ENCODE measurements at places on chromosomes 5 and 9. TPM values are rescaled to one million over a fixed set of nuclear protein-coding genes. Genes with fewer than 3 reads are reported as not detected.
A peak's percentile ranks its signal among the peaks of the same experiment; 100 is the strongest.

DNA sequence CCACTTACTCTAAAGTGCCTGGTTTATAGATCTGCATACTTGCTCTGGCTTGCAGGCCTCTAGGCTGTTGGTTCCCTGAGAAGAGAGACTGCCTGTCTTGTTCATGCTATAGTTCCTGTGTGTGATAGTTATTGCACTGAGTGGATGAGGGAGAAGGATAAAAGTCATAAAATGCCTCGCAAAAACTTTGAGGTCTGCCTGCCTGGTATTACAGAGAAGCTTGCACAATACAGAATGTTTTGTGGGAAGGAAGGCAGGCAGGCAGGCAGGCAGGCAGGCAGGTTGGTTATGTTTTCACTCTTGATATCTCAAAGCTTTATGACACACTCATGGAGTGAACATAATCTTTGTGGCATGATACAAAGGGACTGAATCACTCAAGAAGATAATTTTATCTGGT is 287.1 kb downstream of the SLIT3 start:
- no peak for DNase-seq

DNA sequence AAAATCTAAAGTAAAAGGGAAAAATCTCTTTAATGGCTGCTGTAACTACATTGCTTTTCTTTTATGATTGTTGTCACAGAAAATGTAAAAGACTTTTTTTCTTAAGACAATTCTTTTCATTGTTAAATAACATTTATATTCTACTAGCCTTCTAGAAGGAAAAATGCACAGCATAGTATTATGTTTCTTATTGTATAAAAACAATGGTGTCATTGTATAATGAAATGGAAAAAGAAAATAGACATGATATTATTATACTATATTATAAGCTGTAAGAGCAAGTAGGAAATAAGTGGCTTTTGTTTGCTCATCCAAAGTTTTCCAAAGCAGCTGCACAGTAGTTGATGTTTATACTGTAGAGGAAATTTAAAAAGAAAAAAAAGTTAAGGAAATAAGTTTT is 1021.7 kb downstream of the EFNA5 start:
- no peak for DNase-seq

DNA sequence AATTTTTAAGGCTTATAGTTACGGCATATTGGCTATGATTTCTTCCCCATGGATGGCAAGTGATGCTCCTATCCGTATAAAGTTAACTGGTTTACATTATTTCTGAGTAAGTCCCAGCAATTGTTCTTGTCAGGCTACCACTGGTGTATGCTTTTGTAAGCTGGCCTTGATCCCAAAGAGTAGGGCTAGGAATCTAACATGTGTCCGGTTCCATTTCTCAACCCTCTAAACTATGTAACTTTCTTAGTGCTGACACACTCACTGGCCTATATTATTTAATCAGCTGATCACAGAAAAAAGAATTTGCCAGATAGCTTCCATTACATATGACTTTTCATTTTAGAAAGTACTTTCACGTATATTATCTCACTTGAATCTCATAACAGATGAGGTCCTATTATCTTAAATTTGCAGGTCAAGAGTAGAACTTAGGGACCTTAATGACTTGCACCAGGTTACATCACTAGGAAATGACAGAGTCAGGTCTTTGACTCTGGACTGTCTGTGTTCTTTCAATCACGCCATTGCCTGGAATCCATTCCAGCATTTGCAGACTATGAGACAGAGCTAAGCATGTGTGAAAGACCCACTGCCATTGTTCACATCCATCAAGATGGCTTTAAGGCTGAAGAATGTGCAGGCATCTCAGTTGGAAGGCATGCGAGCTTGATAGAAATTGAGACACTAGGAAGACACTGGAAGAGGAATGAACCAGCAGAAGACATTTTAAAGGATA is 362.9 kb downstream of the ARRDC3 start:
- DNase-seq, result no peak

GRCh38 chr5:148793261-148793660 is 33.1 kb upstream of the ADRB2 start:
- DNase-seq, result no peak

GRCh38 chr9:6543204-6543603 is 102.3 kb downstream of the GLDC start:
- DNase-seq, result no peak

NUTM2F gene
- not detected for polyA plus RNA-seq

PCDHB14 gene
- 1.8 TPM for polyA plus RNA-seq

DNA sequence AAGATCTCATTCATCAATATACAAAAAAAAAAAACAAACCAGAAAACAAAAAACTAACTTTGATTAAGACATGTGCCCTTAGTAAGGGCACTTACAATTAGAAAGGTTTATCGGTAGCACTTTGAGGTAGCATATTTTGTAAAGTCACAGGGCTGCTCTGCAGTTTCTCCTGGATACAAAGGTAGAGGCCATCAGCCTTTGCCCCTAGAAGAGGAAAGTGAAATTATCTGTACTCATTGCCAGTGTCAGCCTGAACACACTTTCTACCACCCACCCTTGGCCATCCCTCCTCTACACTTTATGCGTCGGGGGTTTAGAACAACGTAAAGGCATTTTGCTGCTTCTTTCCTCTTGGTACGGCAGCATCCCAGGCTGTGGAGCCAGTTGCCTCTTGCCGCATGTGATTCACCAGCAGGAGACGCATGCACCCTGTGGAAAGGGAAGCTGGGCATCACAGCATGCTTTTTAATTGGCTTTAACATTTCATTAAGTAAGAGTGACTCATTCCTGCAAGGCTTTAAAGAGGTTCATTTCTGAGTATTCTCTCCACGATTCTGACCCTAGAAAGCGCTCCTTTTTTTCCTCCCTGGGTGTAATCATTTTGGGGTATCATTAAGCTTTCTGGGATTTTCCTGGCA is 84.6 kb downstream of the CEMIP2 start:
- DNase-seq, result peak; percentile 54

DCAF12 gene
- polyA plus RNA-seq, result 98.5 TPM

CDH6 gene
- polyA plus RNA-seq, result 1.9 TPM

GRCh38 chr9:130232899-130233586 is 32.5 kb upstream of the HMCN2 start:
- peak; percentile 44 for DNase-seq

ZBTB26 gene
- 3.3 TPM for polyA plus RNA-seq

- no peak for DNase-seq
Measured at GRCh38 chr5:98397081-98397480, 376.4 kb upstream of the RGMB start.

- no peak for DNase-seq
Measured at GRCh38 chr5:111730659-111731382, 26.2 kb downstream of the NREP start.

GRCh38 chr9:15332939-15333338 is 25.9 kb upstream of the TTC39B start:
- no peak for DNase-seq

- peak; percentile 35 for DNase-seq
Measured at GRCh38 chr5:53123702-53124101, 14.1 kb upstream of the MOCS2 start.

- no peak for DNase-seq
Measured at GRCh38 chr5:74519161-74519571, 121.4 kb downstream of the ENC1 start.

NIPAL4 gene
- 4.3 TPM for polyA plus RNA-seq

DNA sequence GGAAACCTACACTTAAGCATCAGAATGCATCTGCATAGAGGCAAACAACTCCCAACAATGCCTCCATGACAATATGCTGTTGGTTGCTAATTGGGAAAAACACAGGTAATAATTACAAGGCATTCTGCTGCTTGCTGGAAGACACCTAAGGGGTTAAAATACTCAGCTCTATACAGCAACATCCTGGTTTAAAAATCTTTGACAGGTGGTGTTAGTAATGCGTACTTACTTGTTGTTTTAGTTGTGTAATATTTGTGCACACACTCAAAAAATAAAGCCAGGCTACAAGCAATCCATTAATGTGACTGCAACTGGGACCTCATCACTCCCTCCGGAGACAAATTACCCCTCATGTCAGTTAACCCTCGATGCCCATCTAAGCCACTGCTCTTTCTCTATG is 126.3 kb upstream of the ELL2 start:
- DNase-seq, result no peak

- DNase-seq, result no peak
Measured at GRCh38 chr5:36584009-36584875, 22.2 kb upstream of the SLC1A3 start.

GRCh38 chr5:129945774-129946270 is 41.6 kb downstream of the CHSY3 start:
- no peak for DNase-seq

- no peak for DNase-seq
Measured at GRCh38 chr9:78678877-78679276, 382.0 kb downstream of the PSAT1 start.

GRCh38 chr5:76604838-76605237 is 18.4 kb downstream of the F2RL2 start:
- no peak for DNase-seq

TSSK1B gene
- not detected for polyA plus RNA-seq

DNA sequence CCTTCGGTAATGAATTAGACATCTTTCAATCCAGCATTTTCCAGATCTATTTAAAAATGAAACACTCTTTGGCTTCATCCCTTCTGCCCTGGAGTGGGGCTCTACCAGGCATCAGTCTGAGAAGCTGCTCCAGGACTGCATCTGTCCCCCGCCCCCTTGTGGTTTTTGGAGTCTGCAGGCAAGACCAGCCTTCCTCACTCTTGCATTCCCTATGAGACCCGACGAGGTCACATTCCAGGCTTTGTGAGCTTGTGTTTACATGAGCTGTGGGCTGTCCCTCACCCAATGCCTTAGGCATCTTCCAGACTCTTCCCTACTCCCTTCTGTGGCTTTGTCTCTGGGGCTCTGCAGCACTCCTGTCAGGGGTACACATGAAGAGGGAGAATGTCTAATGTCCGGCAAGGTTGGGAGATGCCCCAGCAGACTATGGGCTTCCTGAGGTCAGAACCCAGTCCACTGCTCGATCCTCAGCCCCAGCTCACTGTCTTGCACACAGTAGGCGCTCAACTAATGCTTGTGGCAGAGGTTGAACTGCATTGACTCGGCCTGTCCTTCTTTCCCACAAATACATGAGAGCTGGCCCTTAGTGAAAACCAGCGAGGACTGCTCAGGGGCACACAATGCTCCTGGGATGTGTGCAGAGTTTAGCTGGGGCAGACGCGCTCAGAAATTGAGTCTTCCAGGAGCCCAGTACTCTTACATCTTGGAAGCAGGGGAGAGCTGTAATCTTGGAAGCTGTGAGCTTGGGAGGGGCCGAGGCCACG is 11.7 kb upstream of the GADD45G start:
- no peak for DNase-seq

DNA sequence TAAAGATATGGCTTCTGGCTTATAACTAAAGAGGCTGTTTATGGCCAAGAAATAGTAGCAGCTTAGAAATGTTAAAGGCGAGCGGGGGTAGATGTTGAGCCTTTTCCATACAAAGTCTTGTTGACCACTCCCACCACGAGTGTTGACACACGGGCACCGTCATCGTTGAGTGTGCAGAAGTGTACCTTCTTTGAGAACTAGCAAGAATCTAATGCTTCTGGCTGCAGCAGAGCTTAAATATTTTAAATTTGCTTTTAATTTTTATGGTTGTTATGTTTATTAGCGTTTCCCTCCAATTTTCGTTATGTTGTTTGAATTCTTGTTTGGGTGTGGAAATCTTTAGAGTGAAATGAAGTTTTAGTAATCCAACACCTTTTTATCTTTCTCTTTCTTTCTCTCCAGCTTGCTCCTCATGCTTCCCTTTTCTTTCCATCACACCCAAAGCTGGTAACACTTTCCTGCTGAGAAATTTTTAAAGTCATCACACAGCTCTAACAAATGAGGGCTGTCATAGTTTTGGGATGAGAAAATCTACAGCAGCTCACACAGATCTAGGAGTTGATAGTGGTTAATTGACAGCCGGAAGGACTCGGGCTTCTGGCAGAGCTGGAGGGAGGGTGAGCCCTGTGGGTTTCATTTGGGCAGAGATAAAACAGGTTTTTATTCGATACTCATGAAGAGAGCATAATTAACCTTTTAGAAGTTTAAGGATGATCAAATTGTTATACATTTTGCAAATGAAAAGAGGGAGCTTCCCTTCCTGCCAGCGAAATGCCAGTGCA is 120.1 kb upstream of the ZNF608 start:
- DNase-seq, result peak; percentile 54

DNA sequence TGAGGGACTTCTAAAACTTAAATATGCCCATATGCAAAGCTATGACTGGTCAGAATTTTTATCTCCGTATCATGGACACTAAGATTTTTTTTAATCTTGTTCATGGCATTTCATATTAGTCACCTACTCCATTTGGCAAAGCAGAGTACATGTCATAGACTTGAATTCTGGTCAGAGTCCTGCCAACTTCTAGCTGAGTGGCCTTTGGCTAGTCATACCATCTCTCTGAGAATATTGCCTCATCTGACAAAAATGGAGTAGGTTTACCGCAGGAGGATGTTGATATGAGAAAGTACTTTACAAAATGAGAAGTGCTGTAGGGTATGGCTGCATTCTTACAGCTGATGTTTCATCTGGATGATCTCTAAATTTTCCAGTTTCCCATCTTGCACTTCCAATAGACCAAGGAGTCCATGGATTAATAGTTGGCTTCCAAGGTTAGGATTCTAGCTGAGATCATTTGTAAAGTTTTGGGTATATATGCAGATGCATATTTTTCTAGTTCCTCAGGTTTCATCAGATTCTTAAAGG is 150.8 kb upstream of the NR3C1 start:
- DNase-seq, result no peak

SARDH gene
- 4.7 TPM for polyA plus RNA-seq

GRCh38 chr5:124822647-124823046 is 76.2 kb upstream of the ZNF608 start:
- DNase-seq, result no peak

ESM1 gene
- polyA plus RNA-seq, result 1.3 TPM

DNA sequence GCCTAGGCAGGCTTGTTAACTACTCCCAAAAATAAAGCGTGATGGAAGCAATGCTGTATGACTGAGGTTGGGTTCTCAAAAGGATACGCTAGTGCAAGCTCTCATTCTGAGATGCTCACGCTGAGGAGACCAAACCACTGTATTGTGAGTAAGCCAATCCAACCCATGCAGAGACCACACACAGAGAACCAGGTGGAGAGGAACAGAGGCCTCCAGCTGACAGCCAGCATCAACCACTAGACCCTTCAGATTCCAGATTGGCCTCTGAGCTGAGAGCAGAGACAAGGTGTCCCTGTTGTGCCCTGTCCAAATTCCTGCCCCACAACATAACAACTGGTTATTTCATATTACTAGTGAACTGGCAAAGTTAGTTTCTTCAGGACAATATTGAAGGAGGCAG is 4.5 kb downstream of the TSTD2 start:
- no peak for DNase-seq

GRCh38 chr9:135776893-135777622 is 75.1 kb downstream of the KCNT1 start:
- no peak for DNase-seq

FCN2 gene
- polyA plus RNA-seq, result not detected

All from brain (organoid and tissue), 16 donors.